Heart right ventricle (tissue), 16 donors: ENCODE measurements at places on chromosomes 2 and 18. TPM values are rescaled to one million over a fixed set of nuclear protein-coding genes. Genes with fewer than 3 reads are reported as not detected.

- DNase-seq, result no peak
Measured at GRCh38 chr18:77004555-77005380, 127.8 kb downstream of the MBP start.

DNA sequence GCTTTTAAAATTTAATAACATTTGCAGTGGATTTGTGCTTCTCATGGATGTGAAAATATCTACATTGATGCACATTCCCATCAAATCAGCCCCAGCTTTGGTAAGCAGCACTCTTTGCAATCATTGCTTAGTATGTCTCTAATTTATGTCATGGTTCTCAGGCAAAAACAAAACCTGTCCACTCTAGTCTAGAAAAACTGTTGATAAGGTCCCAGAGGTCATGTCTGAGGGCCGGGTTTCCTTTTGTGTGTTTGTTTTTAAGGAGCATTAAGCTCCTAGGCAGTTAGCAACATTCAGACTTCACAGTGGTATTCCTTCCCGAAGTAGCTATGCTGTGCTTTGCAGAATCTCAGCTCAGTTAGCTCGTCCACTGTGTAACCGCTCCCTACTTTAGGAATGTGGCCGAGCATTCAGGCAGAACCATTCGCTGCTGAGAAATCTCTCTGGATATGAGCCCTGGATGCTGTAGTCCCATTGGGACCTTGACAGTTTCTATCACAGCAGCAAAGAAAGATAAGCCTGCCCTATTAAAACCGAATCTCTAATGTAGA is 4.0 kb downstream of the DIPK1C start:
- DNase-seq, result peak; percentile 46

GRCh38 chr18:39699340-39699964 is 2133.9 kb upstream of the CELF4 start:
- DNase-seq, result no peak

- DNase-seq, result no peak
Measured at GRCh38 chr2:147712051-147712450, 132.8 kb upstream of the ACVR2A start.

GRCh38 chr2:127593228-127594115 is 52.5 kb upstream of the GPR17 start:
- DNase-seq, result no peak

DNA sequence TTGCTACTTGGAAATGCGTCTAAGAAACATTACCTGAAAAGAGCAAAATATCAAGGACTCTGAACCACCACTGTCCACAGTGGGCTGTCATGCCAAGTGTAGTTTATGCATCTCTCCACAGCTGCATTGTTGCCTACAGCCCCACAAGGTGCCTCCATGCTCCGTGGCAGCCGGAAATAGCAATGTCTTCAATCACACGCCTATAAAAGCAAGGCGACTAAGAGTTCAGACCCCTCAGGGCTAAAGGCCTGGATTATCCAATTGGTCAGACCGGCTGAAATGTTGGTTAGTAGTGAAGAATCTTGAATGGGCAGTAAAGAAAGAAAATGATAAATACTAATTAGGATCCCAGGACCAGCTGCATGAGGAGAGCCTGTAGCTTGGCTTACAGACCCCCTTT is 114.0 kb upstream of the SLC35G4 start:
- no peak for DNase-seq

GRCh38 chr2:128779301-128780095 is 460.8 kb upstream of the HS6ST1 start:
- no peak for DNase-seq

GRCh38 chr18:33291539-33291938 is 149.0 kb downstream of the CCDC178 start:
- DNase-seq, result no peak

GRCh38 chr2:68951899-68952298 is 794 bp downstream of the GKN2 start:
- no peak for DNase-seq

- DNase-seq, result peak; percentile 12
Measured at GRCh38 chr2:159903443-159904126, 105.6 kb upstream of the CD302 start.

DNA sequence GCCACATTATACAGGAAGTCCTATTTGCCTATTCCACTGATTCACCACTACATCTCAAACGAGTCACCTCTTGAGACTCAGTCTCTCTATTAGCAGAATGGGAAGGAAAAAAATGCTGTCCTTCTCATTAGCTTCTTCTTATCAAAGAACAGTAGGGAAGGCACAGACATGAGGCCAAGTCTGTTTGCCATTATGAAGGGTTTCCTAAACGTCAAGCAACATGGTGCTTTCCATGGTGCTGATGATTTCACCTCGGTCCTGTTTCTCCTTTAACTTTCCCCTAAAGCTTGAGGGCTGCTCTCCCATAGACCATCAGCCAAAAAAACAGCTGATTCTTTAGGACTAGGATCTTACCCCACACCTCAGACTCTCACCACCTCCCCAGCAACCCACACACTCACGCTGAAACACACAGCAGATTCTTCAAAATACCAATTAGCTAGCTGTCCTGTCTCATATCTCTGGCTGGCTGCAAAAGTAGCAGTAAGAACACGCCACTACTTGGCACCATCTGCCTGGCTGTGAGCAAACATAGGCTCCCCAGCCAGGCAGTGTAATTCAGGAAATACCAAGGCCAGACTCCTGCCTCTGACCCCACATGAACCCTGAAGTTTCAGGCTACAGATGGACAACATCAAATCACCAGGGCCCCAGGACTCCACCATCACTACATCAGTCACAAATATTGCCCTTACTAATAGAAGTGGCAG is 30.5 kb downstream of the GALNT14 start:
- no peak for DNase-seq

The TMEM17 gene
- 2.5 TPM for total RNA-seq

The NPPC gene
- total RNA-seq, result 8.7 TPM

The PLGLB2 gene
- total RNA-seq, result not detected

The WDFY1 gene
- total RNA-seq, result 15.7 TPM

The CIB4 gene
- total RNA-seq, result not detected

The NT5DC4 gene
- total RNA-seq, result not detected
